ENCODE measurements at places on chromosomes 4 and X.

DNA sequence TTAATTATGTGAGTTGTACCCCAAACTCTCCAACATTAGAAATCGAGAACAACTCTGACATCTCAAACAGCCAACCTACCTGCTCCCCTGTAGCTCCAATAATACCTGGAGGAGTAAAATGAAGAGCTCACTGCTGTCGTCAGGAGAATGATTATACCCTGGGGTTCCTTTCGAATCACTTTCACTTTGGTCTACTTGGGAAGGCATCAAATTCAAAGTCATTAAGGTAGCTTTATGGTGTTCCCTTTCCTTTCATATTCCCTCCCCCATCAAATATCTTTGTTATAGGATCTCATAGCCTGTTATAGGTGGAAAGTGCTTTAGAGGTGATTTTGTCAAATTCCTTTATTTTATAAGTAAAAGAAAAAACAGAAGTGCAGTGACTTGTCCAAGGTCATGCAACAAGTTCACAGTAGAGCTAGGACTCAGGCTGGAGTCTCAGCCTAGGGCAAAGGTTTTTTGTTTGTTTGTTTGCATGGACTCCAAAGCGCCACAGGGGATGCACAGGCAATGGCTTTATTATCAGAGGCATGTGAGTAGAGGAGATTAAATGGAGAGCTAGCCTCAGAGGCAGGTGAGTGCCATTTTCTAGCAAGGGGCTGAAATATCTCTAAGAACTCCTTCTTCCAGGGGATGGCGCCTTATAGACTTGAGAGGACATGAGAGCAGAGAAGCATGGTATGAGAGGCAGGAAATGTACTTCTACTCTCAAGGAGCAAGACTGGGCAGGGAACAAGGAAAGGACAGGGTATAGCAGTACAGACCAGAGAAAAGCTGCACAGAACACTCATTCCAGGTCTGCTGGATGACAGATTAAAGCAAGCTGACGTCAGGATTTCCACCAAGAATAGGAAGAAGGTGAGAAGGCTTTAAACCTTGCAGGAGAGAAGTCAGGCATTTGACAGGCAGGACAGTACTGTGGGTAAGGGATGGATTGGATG lies 262.1 kb upstream of the GPC4 start:
- no peak for DNase-seq

GRCh38 chrX:70007946-70008345 lies 41.8 kb downstream of the AWAT2 start:
- no peak for DNase-seq

DNA sequence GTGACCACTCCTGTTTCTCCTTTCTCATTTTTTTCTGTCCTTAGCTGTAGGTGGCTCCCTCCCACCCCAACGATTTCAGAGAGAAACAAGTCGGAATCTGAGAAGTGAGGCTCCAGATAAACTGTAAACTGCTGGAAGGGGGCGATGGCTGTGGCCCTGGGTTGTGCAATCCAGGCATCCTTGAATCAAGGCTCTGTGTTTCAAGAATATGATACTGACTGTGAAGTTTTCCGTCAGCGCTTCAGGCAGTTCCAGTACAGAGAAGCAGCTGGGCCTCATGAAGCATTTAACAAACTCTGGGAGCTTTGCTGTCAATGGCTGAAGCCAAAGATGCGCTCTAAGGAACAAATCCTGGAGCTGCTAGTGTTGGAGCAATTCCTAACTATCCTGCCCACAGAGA lies 37.7 kb downstream of the ETDC start:
- no peak for DNase-seq

DNA sequence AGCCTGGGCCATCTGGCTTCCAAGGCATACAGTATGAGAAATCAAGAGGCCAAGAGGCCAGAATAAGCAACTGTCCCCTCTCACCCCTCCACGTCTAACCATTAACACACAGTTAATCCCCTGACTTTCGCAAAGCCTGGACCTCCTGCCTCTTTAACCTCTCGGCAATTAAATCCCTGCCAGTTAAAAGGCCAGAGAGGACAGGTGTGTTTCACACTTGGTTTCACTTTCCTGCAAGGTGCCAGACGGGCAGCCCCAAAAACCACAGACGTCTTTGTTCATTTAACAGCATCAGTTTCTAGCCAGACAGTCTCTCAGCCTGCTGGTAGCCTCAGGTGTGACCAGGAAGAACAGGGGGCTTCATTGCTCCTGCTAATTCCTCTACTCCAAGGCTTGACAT lies 91.1 kb upstream of the KIT start:
- no peak for DNase-seq

DNA sequence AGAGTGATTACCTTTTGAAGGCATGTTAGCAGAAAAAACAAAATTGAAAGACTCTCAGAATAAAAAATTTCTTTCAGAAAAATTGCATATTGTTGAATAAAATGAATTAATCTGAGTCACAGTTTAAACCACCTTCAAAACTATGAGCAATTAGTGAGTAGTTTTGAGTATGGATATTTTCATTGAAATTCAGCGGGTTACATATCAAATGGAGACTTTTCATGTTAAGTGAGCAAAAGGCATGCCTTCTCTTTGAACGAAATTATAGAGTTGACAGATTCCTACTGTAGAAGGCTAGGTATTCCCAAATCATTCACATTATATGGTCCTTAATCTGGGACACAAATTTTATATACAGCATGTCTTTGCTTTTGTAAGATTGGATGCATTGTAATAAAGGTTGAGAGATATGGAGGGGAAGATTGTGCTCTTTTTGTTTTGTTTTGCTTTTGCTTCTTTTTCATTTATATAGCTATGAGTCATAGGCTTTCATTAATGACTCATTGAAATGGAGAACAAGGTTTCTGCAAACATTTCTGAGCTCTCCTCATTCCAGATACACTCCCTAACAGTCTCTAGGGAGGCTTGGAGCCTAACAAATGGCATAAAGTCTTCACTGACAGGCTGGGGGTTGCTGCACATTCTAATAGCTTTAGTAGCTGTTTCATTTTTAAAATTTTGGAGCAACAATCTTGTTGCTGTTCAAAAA lies 21.6 kb downstream of the PCDH18 start:
- peak; percentile 82 for DNase-seq

GRCh38 chr4:156169011-156169410 lies 215.3 kb upstream of the CTSO start:
- DNase-seq = peak; percentile 83

DNA sequence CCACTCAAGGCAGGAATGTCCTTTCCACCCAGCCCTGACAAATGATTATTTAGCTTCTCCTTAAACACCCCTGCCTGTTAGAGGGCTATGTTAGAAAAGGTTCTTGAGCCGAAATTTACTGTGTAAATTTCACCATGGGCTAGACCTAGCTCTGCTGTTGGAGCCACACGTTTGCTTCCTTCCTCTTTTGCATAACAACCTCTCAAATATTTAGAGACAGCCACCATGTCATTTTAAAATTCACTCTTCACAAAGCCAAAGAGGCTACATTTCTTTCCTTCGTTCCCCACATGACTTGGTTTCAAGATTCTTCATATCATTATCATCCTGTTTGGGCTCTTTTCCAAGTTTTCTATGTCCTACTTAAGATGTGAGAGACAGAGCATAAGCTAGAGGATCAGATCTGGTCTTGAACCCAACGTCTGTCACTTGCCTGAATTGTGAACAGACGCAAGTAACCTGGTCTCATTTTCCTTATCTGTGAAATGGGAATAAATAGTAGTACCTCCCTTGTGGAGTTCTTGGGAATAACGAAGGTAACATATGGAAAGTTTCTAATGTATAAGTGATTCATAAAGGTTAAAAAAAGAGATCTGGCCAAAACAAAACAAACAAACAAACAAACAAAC lies 6.7 kb downstream of the DOCK11 start:
- DNase-seq = no peak

DNA sequence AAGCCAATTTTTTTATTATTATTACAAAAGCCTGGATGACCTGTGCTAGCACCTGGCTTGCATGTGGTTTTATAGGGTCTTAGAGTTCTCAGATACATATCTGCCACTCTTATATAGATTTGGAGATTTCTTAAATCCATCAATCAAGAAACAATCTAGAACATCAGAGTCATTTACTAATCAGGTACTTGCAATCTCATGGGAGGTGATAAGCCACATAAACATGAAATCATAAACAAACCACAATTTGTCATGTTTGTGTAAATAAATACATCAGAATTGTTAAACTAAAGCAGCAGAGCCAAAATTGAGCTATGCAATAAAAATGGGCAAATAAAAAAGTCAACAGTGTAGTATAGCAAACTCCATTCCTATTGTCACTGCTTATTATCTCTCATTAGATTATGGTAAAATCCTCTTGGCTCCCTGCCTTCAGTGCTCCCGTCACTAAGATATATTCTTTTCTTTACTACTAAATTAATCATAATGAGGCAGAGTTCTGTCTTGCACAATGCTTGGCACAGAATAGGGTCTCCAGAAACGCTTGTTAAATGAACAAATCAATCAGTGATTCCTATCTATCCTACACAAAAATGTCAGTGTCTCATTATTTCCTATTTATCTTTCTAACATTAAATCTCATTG lies 108.7 kb upstream of the TTC29 start:
- no peak for DNase-seq

GRCh38 chr4:39446483-39446841 lies 12.3 kb downstream of the RPL9 start:
- no peak for DNase-seq

DNA sequence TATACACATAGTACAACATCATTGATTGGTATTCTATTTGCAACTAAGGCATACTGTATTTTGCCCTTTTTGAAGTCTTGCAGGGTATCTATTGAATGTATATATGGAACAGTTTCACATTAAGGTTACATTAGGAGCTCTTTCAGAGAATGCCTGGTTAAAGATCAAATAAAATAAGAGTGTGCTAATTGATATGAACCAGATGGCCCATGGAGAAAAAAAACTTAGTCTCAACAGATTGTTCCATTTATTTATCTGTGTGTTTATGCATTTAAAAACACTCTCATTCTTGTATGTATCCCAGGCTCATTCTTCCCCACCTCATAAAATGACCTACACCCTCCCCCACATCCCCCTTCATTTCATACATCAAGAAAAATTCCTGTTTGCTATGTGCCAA lies 35.2 kb upstream of the GRIA2 start:
- no peak for DNase-seq

DNA sequence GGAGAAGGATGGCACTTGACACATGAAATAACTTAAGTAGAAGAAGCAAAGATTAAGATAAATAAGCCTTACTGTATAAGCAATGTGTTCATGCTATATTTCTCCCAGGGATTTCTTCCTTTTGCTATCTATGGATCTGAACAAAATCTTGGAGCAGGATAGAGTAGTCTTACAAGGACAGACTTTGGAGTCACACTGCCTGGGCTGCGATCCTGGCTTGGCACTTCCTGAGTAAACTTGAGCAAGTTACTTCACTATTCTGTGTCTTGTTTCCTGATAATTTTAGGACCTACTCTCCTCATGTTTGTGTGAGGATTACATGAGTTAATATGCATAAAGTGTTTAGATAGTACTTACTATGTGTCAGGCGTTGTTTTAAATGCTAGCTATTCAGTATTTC lies 340.0 kb upstream of the MAOA start:
- no peak for DNase-seq

GRCh38 chrX:1784773-1785172 lies 169.9 kb downstream of the ASMT start:
- no peak for DNase-seq

- no peak for DNase-seq
Measured at GRCh38 chr4:104896660-104897645, 249.7 kb upstream of the TET2 start.

- no peak for DNase-seq
Measured at GRCh38 chr4:105276361-105277104, 129.9 kb downstream of the TET2 start.

DNA sequence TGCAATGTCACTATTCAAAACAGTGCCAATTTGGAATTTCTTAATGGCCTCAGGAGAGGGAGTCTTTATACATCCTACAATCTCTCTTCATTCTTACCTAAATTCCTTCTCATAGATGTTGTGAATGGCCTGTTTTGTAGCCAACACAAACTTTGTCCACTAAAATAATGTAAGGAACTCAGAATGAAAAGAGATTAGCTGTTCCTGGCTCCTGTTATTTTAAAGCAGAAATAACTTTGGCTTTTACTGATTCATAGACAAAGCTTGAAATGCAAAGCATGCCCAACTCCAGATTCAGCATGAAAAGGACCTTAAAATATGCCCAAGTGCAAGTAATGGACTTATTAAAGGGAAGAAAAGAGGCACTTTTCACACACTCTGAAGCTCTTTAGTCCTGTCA lies 146.0 kb upstream of the GPC4 start:
- DNase-seq = no peak

DNA sequence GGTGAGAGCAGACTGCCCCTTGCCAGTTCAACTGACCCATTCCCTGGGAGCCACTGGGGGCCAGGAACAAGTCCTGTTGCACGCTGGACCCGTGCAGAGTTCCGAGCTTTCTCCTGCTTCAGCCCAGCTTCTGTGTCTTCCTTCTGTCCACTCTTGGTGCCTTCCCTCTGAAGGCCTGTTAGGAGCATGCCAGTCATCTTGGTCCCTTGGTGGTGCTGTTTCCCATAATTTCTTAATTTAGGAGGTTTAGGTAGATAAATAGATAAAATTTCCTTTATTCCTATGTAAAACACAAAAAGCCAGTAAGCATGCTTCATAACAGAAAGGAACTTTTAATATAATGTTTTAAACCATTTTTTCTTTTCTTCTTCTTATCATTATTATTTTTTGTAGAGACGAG lies 672.7 kb downstream of the CCSER1 start:
- DNase-seq = no peak

DNA sequence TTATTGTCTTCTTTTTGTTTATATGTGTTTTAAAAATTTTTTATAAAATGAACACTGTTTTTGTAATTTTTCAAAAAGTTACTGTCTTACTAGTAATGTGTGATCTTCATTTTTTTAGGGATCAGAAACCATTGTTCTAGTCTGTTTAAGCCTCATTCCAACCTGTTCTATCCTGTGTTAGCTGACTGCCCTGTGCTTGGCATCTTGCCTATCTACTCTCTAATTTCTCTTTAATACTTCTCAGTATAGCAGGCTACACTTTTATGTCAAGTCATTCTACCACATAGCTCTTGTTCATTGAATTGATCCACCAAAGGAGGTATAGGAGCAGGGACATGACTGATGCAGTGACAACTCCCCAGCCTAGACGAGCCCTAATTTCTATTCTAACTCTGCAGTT lies 70.2 kb upstream of the PLS3 start:
- DNase-seq = no peak

DNA sequence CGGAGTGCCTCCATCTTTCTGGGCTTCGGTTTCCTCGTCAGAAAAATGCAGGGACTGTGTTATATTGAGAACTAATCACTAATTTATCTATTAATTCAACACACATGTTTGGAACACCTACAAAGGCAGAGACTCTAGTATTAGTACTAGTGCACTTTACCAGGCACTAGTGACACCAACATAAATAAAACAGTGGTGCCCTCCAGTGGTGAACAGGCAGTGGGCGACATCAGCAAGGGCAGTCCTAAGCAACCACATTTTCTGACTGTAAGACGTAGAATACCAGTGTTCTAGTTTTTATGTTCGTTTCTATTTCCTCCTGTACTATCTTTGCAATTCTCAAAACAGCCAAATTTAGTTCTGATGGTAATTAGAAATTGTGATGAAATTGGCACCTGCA lies 69.1 kb upstream of the UCP1 start:
- DNase-seq = no peak

- no peak for DNase-seq
Measured at GRCh38 chr4:1060121-1060520, 48.7 kb downstream of the FGFRL1 start.
